ENCODE measurements at places on chromosomes 12 and 14.
A peak's percentile ranks its signal among the peaks of the same experiment; 100 is the strongest.

DNA sequence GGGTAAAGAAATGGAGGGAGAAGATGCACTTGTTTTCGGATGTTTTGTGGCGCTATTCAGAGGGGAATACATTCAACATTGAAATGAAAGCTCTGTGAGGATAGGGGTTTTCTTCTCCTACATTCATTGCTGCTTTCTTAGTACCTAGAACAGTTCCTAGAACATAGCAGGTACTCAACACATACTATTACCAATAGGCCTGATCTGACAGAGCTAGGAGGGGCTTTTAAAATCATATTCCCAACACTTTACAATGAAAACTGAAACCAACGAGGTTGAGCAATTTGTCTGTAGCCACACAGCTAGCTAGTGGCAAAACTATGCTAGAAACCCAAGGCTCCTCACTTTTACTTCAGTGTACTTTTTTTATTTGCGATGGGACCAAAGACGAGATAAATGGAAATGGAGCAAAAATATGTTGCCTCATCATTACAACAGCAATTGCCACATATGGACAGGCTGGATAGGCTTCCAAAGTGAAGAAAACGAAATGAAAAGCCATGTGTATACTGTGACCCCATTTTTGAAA, 23.1 kb upstream of the IL22 start:
- DNase-seq, result no peak

GRCh38 chr14:56874375-56874774, 64.1 kb upstream of the OTX2 start:
- DNase-seq, result no peak

- no peak for DNase-seq
Measured at GRCh38 chr14:100652744-100653143, 65.5 kb upstream of the BEGAIN start.

DNA sequence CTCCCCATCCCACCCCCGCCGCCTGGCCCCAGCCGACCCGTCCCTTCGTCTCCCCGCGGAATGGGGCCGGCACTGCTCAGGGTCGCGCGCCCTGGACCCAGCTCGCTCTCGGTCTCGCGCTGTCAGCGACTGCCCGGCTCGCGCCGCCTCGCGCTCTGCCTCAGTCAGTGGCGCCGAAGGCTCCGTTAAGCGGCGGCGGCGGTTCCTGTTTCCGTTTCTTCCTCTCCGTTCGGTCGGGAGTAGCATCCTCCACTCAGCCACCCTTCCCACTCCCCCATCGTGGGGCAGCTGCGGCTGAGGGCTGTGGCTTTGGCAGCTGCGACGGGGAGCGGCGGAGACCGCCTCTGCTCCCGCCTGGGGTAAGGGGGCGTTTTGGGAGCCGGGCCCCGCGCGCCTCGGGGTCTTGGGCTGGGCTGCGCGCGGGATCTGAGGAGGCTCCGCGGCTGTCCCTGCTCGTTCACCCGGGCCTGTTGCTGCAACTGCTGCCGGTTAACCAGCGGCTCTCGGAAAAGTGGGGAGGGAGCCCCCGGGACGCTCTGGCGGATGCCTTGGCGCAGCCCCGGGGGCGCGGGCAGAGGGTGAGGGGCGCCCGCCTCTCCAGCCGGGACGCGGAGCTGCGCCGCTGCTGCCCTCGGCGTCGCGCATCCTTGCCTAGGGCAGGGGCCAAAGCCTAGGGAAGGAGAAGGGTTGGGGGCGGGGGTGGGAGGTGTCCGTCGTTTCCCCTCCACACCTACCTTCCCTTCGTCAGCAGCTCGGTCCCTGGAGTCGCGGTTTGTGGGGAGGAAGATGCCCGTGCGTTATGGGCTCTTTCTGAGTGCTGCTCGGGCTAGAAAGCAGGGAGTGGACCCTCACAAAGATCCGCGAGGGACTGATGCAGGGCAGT, 567 bp downstream of the FUT8 start:
- DNase-seq, result peak; percentile 14

DNA sequence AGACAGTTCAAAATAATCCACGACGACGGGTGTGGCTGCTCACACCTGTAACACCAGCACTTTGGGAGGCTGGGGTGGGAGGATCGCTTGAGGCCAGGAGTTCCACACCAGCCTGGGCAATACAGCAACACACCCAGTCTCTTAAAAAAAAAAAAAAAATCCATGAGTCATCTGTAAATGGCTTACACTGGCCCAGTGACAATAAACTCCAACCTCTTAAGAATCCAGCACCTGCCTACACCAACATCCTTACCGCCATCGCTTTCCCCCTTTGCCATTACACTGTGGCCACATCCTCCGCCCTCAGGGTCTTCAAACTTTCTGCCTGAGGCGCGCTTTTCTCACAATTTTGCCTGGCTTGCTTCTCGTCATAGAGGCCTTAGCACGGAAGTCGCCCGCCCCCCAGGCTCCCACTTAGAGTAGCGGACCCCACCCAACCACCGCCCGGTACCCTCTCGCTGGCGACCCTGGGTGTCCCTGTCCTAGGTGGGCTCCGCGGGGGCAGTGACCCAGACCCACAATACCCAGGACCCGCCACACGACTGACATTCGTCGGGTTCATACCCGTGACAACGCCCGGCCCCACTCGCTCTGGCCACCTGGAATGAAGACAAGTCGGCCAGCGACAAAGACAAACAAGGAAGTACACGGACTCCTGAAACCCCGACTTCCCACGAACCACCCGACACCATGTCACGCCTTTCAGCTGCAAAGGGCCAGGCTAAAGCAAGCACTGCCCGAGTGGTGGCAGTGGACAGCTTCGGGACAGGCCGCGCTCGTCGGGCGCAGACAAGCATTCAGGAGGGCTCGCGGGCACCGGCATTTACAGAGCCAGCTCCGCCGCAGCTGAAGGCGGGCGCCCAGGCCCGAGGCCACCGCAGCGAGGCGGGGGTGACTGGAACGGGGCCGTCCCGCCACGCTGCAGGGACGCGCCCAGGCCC, 636 bp downstream of the GOLGA3 start:
- peak; percentile 48 for DNase-seq

DNA sequence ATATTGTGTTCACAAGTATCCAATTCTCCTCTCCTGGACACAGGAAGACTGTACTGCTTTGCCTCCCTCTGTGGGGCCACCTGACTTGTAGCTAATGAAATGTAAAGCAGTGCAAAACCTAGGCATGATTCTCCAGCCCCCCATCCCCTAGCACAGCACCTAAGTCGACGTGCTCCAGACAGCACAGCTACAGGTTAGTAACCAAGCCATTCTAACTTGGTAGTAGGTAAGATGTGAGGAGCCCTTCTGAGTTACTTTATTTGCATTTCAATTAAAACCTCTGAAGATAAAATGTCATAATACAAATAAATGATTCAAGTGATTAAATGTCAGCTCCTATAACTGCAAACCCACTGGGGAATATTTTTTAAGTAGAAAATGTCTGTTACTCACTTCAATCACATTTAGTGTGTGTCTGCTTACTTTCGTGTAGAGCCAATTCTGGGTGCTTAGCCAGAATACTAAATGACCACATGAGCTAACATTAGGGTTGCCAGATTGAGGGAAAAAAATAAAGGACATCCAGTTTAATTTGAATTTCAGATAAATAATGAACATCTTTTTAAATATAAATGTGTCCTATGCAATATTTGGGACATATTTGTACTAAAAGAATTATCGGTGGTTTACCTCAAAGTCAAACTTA, 64.8 kb upstream of the HIF1A start:
- no peak for DNase-seq

- DNase-seq, result no peak
Measured at GRCh38 chr12:122963941-122964265, 2.4 kb downstream of the ABCB9 start.

DNA sequence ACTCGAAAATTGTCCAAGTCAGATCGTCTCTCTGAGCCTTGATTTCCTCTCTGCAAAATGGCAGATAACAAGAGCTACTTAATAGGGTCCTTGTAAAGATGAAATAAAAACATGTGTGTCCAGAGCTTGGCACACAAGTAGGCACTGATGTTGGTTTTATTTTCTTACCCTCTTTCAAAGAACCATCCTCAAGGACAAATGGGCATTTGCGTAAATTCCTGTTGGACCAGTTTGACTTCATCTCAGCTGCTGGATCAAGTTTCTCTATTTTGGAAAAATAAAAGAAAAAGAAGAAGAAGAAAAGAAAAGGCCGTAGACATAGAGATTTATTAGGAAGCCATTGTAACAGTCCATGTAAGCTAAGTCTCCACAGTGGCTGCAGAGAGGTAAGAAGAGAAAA, 47.2 kb downstream of the MAP1LC3B2 start:
- DNase-seq, result no peak

- DNase-seq, result no peak
Measured at GRCh38 chr12:6535960-6536847, 1.9 kb downstream of the GAPDH start.

- DNase-seq, result no peak
Measured at GRCh38 chr14:69688299-69688649, 76.9 kb downstream of the SUSD6 start.

GRCh38 chr12:54522243-54522642, 24.7 kb downstream of the NCKAP1L start:
- DNase-seq, result no peak

DNA sequence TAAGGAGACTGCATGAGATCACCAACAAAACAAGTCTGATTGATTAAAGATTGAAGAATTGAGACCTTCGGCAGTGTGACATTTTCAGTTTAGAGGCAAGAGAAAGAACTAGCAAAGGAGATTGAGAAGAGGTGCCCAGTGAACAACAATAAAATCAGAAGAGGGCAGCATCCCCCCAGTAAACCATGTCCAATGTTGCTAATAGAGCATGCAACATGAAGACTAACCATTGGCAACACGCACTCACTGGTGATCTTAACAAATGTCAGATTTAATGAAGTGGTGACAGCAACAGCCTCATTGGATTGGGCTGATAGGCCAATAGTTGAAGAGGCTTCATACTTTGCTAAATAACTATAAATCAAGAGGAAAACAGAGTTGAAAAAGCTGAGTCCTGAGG, 20.7 kb upstream of the TAS2R14 start:
- no peak for DNase-seq

GRCh38 chr12:105060715-105061378, 23.4 kb downstream of the ALDH1L2 start:
- DNase-seq, result no peak

- no peak for DNase-seq
Measured at GRCh38 chr14:61191733-61192132, 89.4 kb downstream of the TMEM30B start.

GRCh38 chr14:68236582-68237458, 417.2 kb downstream of the RAD51B start:
- DNase-seq, result no peak

DNA sequence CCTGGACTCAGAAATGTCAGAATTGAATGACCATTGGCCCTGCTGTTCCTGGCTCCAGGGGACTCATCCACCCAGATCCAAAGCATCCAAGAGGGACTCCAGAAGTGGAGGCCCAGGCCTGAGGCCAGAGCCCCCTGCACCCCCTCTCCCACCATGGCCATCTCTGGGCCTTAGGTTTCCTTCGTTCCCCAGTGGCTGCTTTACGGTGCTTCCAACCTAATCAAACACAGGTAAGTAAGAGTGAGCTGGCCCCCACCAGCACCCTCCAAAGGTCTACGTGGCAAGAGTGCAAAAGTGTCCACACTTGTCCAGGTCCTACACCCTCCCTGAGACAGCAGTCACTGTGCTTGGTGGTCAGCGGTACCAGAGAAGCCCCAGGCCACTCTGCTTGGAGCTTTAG, 139.0 kb downstream of the DPF3 start:
- no peak for DNase-seq

GRCh38 chr14:75857199-75857598, 124.6 kb downstream of the TGFB3 start:
- DNase-seq, result no peak

GRCh38 chr12:65860600-65860999, 36.3 kb downstream of the HMGA2 start:
- no peak for DNase-seq

GRCh38 chr14:54447231-54447692, 6.1 kb upstream of the CNIH1 start:
- no peak for DNase-seq

DNA sequence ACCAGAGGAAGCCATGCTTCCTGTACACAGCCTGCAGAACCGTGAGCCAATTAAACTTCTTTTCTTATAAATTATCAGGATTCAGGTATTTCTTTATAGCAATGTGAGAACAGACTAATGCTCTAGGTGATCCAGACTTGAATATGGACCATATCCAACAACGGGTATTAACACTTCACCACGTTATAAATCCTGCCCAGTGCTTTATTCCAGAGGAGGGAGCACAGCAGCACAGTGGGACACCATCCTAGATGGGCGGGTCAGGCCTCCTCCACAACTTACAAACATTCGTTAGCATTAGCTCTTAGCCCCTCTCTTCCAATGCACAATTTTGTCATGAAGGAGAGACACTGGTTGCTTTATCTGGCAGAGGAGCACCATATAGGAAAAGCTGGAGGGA, 66.0 kb downstream of the TMCC3 start:
- no peak for DNase-seq

DNA sequence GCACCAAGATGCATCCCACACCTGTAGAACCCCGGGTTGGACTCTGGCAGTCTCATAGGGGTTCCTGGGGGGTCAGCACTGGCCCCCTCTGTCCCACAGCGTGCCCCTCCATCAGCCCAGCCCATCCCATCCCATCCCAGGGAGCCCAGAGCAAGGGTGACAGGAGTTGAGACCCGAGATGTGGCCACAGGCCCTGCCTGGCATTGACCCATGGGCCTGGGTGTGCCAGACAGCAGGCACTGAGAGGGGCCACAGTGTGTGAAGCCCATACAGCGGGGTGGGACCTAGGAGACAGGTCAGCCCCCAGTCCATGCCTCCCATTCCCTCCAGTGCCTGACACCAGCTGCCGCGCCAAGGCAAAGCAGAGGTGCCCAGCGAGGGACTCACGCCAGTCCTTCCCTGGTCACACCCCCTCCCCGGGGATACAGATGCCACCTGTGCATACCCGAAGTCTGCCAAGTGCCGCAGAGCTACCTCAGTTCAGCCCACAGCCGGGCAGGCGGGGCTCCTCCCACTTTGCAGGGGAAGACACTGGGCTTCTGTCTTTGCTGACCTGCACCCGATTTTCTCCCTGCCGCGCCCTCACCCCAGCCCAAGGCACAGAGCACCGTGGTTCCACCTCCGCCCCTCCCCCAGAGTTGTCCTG, 50.4 kb downstream of the CYP46A1 start:
- DNase-seq, result no peak

GRCh38 chr14:82009076-82009475, 475.4 kb upstream of the SEL1L start:
- no peak for DNase-seq

DNA sequence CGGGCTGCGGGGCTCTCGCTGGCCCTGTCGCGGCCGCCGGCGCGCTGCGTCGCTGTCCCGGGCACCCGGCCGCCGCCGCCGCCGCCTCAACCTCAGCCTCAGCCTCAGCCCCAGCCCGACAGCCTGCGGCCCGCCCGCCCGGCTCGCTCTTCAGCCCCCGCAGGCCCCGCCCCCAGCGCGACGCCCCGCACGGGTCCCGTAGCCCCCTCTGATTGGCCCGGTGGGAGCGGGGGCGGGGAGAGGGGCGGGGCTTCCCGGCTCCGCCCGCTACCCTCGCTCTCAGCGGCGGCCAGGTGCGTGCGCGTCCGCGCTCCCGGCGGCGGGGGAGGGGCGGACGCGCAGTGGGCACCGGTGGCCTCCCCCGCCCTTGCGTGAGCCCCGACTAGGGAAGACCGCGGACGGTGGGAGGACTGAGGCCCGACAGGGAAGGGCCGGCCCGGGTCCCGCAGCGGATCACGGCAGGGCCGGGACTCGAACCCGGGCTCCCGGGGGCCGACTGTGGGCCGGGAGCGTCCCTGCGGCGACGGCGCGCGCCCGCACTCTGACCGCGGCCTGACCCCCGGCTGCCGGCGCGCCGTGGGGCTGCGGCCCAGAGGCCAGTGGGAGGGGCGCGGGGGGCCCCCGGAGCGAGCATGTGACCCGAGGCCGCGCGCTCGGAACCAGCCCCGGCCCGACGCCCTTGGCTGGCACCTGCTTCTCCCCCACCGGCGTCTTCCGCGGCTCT, at the start of gene PPP1R13B:
Gene PPP1R13B (minus strand): TSS at position 125 of the 724 bp plus-strand sequence. CDS start 268 bp downstream, outside the sequence.
- peak; percentile 96 for DNase-seq

Measured in GM12892 (cell line).